ENCODE measurements at places on chromosomes 12 and 14.

DNA sequence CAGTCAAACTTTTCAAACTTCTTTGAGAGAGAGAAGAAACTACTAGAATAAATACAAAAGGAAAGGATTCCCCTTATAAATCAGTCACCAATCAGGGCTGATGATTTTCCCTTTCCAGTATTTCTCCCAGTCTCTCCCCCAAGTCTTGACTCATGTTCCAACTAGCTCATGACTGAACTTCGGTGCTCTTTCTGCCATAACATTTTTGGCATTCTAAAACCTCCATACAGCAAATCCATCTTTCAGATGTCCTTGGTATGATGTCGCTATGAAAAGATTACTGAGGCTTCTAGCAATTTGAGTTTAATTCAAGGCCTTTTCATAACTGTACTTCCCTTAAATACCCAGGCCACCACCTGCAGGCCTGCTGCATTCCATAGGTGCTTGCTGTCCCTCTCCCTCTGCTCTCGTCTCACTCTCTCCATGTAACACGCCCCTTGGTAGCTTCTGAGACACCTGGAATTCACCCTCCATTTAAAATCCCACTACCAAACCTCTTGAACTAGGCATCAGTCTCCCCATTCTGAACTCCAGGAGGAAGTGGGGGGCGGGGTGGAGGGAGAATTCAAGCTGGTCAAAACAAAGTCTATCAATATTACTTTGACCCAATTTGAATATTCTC lies 2.4 kb downstream of the PRKD1 start:
- no peak for DNase-seq

DNA sequence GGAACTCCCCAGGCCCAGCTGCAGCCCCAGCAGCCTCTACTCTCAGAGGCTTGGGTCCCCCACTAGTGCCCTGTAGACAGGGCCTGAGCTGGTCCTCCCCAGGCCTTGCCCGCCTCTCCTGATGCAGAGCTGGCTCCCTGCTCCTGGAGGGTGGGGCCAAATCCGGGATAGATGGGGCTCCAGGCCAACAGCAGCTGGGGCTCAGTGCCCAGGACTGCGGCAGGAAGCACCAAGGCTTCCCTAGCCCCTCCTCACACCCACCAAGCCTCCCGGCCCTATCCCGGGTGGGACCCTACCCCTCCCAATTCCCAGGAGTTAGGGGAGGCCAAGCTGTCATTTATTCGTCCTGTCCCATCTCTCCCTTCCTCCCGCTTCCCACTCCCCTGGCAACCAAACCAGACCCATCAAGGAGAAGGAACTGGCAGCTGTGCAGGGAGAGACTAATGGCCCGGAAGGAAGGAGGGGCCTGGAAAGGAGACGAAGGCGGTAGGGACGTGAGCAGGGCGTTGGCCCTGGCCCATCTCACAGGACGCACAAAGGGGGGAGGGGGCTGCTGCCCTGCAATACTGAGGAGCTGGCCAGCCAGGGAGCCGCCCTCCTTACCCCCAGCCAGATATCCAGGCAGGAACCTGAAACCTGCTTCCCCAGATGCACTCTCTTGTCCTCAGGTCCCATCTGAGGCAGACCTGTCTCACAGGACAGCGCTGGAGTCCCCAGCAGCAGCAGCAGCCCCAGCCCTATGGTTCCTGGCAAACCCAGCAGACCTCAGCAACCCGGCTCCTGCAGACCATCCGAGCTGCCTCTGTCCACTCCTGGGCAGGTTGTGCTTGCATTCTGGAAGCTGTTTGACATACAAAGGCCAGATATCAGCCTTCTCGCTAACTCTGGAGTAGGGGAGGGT lies 1.6 kb upstream of the PRPH start:
- DNase-seq, result no peak

DNA sequence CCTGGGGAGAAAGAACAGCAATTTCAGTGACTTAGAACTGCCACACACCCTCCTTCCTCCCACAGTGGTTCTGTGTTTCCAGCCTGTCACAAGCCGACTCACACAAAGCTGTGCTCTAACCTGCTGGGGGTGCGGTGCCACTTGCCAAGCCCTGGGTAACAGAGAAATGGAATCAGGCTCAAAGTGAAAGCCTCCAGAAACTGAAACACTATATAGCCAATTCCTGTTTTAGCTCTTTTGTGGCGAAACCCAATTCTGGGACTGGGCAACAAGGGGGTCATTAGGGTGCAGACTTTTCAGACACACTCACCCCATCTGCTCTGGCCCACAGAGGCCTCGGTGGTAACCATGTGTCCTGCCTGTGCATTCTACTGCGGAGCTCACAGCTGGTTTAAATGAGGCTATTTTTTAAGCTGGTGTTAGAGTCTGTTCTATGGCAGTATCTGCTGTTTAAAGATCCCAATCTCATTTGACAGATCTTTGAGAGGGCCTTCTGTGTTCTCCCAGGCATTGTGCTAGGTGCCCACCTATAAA lies 15.2 kb upstream of the ACTR6 start:
- DNase-seq, result no peak

- DNase-seq, result no peak
These were observed 14.1 kb downstream of the TNS2 start for GRCh38 chr12:53063708-53064612.

DNA sequence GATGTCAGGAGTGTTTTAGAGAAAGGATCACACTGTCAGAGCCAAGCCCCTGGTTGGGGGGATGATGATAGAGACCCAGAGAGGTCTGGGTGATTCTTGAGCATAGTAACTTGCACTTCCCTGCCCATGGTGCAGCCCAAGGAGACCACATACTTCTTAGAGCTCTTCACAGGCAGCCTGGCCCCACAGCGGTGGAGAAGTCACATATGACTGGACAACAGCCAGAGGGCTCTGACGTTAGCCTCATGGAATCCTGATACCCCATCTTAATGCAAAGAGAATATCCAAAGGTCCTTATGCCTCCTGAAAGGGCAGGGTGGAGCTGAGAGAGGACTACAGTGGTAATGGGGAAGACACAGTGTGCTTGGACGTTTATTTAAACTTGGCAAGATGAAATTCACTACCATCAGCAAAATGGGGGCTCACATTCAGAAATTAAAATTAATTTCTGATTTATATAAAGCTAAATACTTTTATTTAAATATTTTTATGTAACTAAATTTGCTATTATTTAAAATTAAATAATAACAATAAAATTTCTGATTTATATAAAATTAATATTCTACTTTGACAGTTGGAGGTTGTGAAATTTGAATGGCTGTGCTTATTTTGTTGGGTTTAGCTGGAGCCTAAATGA lies 131.3 kb downstream of the KTN1 start:
- DNase-seq, result no peak

GRCh38 chr14:43341921-43342320 lies 1165.2 kb downstream of the FSCB start:
- DNase-seq, result no peak

GRCh38 chr12:58233886-58234285 lies 292.5 kb downstream of the ATP23 start:
- no peak for DNase-seq

DNA sequence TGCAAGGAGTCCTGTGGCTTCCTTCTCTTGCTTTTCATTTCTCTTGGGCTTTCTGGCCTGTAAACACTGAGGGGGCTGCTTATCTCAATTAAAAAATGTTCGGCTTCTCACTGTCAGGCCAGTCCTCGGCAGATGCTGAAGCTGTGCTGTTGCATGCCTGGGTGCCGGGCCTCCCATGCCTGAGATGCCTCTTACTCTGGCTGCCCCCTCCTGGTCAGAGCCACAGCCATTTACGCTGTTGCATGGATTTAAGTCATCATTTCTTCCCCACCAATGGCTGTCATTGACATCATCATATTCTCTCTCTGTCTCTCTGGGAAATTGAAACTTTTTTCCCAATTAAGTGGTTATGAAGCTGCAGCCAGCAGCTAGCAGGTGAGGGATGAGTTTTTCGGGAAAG lies 53.7 kb downstream of the FOXN4 start:
- DNase-seq, result no peak

DNA sequence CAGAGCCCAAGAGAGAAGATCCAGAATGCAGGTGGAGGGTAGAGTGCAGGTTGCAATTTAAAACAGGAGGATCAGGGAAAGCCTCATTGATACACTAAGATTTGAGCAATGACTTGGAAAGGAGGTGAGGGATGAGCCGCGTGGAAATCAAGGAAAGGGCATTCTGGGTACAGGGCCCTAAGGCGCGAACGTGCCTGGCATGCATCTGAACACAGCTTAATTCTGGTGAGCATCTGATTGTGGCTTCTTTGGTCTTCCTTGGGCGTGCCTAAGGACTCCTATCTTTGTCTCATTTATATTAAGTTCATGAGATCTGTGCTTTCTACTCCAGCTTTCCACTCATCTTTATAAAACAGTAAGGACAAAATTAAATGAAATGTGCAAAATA lies 79.3 kb downstream of the NTF3 start:
- DNase-seq, result no peak

DNA sequence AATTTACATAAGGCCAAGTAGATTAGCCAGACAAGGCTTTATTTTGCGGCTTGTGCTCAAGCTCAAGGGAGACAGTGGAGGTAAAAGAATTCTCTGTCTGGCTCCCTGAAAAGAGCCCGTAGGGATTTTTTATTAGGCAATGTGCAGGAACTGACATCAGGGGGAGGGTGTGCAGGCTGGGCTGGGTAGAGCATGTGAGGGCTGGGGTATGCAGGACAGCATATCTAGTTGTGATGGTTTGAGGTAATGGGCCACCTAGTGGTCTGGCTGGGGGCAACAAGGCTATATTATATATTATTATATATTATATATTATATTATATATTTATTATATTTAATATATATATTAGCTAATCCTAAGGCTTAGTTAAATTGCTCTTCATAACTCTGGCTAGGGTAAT lies 102.1 kb downstream of the TMEM117 start:
- no peak for DNase-seq

DNA sequence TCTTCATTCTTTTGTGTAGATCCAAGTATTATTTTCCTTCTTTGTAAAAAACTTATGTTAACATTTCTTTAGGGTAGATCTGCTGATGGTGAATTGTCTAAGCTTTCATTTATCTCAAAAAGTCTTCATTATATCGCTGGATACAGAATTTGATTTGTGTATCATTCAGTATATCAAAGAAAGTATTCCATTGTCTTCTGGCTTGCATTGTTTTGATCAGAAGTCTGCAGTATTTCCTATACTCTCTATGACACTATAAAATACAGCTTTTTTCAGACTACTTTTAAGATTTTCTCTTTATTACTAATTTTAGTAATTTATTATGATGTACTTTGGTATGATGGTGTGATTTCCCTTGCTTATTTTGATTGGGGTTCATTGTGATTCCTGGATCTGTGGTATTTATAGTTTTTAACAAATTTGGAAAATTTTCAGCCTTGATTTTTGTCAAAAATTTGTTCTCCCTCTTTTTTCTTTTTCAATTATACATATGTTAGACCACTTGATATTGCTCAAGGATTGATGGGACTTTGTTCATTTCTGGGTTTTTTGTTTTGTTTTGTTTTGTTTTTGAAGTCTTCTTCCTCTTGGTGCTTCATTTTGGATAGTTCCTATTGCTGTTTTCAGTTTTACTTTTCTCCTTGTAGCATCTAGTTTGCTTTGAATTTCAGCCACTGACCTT lies 176.5 kb downstream of the ZFP36L1 start:
- no peak for DNase-seq

DNA sequence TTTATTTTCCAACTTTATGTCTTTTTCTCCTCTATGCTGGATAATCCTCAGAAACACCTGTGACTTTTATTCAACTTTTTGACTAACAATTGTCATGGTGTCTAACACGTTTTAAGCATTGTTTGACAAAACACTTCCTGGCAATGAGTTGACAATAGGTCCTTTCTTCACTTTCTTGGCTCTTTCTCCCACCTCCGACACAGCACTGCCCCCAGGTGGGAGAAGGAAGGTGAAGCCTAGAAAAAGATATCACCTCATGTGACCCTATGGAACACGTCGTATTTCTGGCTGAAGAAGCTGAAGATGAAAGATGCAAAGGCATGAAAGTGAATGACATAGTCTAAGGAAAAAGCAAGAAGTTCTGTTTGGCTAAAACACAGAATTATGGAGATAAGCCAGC lies 430.0 kb downstream of the ETNK1 start:
- DNase-seq, result no peak

GRCh38 chr12:41636653-41637052 lies 448.5 kb downstream of the PDZRN4 start:
- DNase-seq, result no peak

DNA sequence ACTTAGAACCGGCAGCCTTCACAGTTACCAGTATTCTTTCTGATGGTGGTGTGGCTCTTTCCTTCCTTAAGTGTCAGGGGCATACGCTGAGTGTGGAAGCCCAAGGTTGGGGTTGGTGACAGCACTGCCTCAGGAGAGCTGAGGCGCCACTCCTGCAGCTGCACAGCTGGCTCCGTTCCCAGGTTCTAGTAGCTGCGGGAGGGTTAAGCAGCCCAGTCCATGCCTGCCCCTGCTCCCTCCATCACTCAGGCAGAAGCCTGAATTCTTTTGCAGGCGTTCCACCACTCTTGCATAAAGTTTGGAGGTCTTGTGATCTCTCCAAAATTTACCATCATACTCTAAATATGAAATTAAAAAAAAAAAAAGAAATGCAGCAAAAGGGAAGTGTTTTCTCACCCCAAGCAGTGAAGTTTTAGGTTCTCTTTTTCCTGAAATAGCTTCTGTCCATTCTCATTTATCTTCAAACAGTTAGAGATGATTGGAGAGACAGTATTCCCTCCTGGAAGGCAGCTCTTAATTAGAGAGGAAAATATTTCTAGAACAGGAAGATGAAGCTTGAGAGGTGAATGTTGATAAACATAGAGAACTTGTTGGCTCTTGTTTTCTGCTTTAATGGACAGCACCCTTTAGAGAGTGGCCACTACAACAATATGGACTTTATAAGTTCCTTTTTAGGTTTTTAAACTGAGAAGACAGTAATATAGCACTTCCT lies 136.1 kb downstream of the FGD4 start:
- DNase-seq, result peak; percentile 78

DNA sequence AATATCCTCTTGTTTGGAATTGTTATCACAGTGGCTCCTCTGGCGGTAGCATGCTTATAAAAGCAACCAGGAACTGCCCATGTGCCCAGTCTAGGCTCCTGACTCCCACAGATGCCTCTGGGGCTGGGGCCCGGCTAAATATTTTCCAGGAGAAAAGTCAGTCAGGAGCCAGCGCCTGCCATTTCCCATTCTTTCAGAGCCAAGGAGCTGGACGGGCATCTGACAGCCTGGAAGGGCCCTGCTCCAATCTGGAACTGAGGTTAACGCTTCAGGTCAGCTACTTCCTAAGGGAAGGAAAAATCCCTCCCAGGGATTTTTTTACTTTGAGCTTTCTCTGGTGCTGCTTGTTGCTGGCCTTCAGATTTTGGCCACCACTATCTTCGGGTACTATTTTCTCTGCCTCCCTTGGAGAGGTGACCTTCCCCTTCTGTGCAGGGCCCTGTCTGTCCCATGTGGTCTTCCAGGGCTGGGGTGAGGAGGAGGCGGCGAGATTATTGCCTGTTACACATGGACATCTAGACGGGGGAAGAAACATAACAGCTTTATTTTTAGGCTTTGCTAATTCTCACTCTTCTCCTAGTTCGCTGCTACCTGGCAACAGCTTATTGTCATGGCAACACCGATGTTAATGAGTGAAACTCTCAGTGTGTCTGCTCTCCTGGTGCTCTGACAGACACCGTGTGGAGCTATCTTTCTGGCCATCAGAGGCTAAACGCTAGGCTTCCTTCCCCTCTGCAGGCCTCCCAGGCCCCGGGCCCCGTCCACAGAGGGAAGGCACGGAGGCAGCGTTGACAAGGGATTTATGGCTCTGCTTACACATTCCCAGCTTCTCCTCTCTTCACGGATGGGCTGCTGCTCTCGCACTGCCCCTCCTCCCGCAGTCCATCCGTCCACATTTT lies 160.4 kb downstream of the CACNA1C start:
- peak; percentile 8 for DNase-seq

- DNase-seq, result no peak
These were observed 4.3 kb upstream of the HOXC12 start for GRCh38 chr12:53950437-53950773.

GRCh38 chr14:36502558-36503508 lies 17.2 kb downstream of the NKX2-1 start:
- DNase-seq, result peak; percentile 96
